Kidney capillary endothelial cell (primary cell): ENCODE measurements at places on chromosomes 4 and X.

DNA sequence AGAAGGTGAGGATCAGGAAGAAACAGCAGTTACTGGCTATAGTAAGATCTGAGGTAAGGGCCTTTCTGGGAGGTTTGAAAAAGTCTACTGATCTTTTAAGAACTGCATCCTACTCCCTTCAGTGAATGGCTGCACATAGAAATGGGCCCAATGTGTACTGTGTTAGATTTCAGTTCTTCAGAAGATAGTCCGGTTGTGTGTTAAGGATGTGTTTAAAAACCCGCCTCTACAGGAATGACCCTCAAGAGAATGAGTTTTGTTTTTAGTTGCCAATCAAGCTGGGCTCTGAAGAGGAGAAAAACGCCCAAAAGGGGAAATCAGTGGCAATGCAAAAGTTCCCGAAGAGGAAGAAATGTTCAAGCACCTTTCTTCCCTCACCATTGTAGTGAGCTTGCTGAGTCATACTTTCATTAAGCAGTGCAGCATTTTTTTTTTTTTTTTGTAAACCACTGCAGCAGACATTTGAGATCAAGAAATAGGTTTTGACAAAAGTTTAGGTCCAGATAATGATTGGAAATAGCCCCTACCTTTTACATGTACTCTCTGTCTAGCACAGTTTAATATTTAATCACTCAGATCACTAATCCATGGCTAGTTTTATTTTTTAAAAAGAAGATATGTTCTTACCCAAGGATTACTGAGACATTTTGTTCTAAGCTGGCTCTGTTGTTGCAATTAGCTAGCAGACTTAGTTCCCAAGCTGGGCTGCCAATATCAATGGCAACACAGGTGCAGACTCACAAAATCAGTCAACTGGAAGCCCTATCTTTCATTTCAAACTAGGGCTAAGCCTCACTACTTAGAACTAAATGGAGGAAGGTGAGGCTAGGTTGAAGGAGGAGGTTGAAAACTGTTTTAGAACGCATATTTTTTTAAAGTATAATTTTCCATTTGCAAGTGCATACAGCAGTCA, 7.0 kb upstream of the TRPC5OS start:
- no peak for DNase-seq

DNA sequence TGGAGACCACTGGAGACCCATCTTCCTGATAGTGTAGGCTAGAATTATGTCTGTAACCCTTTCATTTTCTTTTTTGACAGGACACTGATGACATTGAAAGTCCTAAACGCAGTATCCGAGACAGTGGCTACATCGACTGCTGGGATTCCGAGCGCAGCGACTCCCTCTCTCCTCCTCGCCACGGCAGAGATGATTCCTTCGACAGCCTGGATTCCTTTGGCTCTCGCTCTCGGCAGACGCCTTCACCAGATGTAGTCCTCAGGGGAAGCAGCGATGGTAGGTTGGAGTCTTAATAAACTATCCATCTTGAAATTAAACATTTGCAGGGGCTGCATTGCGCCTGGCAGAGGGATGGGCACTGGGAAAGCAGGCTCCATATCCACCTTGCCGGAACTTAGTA, 75.4 kb downstream of the LIMCH1 start:
- no peak for DNase-seq

DNA sequence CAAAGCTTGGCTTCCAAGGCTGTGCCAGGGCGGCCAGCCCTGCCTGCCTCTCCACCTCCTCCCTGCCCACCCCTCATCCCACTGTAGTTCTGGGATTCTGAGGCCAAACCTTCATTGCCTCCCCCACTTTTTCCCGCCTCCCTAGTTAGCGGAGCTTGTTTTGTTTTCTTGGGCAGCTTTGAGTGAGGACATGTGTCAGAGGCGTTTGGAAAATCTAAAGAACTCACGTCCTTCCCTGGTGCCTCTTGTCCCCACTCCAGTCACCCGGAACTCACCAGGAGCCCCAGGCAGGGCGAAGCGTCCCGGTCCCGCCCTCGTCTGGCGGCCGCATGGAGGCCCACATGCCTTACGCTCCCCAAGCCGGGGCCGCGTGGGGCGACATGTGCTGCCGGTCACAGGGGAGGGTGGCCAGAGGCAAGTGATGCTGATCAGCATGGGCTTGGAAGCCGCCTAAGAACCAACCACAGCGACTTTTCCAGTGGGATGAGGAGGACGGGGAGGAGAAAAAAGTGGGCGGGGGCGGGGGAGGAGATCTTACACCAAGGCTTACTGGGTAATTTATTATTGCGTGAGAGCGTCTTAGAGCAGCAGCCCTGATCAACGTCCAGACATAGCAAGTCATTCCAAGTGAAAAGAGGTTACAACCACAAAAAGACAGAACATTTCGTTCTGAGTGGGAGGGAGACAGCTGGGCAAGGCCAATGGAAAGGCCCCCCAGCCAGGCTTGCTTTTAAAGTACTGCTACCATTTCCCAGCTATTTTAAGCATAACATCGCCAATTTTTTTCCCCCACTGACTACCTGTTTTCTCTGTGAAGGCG, 48.5 kb downstream of the PRPS1 start:
- peak; percentile 32 for DNase-seq

DNA sequence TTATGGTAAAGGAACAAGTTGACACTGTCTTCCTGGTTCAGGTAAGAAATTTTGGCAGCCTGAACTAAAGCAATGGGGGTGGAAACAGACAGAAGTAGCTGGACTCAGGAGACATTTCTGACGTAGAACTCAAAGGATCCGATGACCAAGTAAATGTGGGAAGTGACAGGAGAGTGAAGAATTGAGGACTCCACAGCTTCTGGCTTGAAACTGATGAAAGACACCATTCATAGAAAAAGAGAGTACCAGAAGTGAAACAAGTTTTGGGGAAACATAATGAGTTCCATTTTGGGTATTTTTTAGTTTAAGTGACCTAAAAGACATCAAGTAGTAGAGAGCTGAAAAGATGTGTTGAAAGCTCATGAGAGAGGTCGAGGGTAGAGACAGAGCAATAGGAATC, 5.7 kb downstream of the FAM120C start:
- DNase-seq, result no peak

DNA sequence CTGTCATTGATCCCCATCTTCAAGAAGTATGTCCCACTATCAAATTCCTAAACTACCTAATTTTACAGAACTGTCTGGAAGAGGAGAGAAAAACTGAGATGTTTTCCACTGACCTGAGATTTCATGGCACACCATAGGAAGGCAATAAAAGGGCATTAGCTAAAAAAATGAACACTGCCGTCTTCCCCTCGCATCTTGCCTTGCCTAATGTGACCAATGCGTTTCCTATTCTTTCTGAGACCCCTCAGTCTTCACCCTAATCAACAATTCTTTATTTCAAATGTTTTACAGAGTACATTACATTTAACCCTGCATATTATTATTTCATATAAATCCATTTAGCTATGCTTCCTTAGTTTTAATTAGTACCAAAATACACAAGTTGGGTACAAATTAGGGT, 43.6 kb downstream of the ZNF827 start:
- no peak for DNase-seq

DNA sequence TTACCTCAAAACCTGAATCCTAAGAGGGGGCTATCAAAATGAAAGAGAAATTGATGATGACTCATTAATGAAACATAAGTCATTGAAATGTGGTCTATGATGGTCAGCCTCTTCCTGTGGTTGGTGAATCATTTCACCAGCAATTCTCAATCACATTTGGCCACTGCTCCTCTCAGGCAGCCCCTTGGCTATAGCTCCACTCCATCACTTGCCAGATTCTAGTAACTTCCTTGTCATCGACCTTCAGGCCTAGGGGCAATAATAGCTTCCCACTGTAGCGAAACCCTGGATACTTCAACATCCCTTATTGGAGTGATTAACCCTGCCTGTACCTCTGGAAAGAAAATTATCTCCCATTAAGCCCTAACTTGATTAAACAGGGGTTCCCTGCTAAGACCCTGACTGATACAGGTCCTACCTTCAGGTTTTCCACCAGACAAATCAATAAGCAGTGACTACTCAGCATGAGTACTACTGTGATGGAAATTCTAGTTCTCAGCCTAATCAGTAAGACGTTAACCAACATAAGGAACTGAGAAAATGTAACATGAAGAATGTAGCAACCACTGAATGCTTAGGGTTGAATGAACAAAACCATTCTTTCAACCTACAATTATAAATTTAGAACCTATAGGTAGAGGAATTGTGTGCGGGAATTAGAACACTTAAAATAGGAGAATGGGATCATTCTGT, 30.4 kb downstream of the ADH7 start:
- DNase-seq, result peak; percentile 67

DNA sequence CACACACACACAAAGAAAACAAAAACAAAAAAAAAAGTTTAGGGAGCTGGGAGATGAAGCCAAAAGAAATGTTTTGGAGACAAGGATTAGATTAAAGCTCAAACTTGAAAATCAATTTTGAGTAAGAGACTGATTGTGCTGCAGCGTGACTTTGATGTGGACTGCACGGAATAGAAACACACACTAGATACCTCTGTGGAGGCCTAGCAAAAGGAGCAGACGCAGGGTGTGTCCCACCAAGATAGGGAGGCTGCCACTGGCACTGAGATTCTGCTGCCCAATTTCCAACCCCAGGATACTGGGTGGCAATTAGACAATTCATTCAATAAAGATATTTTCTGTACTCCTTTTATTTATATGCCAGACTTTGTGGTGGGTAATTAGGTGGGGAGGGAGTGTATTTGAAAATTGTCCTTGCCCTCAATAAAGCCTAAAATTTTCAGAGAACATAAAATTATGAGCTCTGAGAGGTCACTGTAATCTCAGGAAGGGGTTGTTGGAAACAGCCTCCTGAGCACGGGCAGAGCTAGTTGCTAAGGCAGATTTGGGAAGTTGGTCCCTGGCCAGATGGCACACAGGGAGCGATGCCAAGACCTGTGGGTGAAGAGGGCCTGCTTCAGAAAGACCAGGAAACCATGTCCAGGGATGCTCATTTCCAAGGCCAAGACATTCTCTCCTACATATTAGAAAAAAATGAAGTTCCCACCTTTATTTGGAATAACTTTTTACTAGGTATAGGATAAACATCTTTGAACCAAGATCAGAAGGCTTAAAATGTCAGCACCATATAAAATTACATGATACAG, 1.9 kb upstream of the PPP3CA start:
- no peak for DNase-seq

- DNase-seq, result no peak
Measured at GRCh38 chrX:104854188-104854587, 288.2 kb downstream of the IL1RAPL2 start.

DNA sequence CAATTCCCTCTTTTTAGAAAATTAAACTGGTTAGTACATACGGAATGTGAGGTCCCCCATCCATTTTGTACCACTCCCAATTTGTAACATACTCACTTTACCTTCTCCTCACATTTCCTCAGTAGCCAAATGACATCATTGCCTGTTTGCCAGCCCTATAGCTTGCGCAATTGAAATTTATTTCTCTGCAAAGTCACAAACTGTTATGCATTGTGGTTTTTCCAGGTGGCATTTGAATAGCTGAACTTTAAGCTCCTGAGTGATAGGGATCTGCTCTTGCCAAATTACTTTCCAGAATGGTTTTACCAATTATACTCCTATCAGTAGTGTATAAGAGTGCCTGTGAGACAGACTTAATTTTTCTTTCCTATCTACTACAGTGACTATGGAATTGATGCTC, 7.7 kb downstream of the COL4A5 start:
- no peak for DNase-seq

DNA sequence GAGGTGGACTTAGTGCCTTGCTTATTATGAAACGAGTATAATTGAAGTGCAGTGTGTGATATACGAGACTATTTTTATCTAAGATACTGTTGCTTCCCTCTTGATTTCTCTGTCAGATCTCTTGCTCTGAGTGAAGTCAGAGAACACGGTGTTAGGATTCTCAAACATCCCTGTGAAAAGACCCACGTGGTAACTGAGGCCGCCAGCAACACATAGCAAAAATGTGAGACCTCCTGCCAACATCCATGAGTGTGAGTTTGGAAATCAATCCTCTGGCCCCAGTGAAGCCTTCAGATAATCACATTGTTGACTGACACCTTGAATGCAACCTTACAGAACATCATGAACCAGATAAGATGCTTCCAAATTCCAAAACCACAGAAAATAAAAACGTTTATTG, 954.4 kb downstream of the FAT4 start:
- DNase-seq, result no peak

- no peak for DNase-seq
Measured at GRCh38 chr4:6694177-6694901, 661 bp downstream of the S100P start.

- no peak for DNase-seq
Measured at GRCh38 chr4:80852061-80852460, 178.4 kb upstream of the BMP3 start.

GRCh38 chrX:17803449-17803848, 57.6 kb downstream of the RAI2 start:
- no peak for DNase-seq

- peak; percentile 10 for DNase-seq
Measured at GRCh38 chr4:101678180-101678579, 112.3 kb upstream of the BANK1 start.

DNA sequence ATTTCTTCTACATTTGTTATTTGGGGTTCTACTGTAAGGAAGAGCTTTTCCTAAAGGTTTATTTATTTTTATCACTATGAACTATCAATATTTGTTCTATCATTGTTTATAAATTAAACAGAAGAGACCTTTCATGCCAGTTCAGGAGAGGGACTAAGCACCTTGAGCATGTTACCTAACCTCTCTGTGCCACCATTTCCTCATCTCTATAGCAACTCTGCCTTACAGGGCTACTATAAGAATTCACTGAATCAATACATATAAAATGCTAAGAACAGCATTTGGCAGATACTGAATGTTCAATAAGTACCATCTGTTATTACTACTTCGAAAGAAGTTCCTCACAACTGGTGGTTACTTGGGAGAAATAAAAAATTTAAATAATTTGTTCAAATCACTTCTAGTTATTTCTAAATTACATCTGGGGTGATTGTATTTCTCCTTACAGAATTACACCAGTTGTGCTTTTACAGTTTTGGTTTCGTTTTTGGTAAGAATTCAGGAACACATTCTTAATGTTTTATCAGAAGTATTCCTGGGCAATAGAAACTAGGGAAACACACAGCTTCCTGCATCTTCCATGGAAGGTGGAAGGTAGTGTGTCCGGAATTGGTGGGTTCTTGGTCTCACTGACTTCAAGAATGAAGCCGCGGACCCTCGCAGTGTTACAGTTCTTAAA, 32.9 kb downstream of the EREG start:
- no peak for DNase-seq

- DNase-seq, result no peak
Measured at GRCh38 chr4:25926462-25926861, 12.4 kb downstream of the SMIM20 start.

DNA sequence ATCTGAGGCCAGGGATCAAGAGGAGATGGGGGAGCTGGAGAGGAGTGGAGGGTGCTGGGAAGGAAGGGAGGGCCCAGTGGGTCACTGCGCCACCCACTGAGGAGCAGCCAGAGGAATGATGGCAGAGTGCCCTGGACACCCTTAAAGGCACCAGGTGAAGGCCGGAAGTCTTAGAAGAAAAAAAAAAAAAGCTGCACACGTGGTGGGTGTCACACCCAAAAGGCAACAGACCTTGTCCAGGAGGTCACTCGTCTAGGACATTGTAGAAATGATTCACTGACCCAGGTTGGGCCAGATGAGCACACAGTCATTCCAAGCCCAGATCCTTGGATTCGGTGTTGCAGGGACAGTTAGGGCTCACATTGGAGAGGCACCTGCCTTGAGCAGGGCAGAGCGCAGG, 93.5 kb upstream of the TRIM2 start:
- no peak for DNase-seq
